ENCODE measurements at places on chromosomes 4 and X. TPM values are rescaled to one million over a fixed set of nuclear protein-coding genes. Genes with fewer than 3 reads are reported as not detected.

- no peak for DNase-seq
- no peaks in the 10 kb centered on the region for H3K36me3 ChIP-seq
- no peak overlapping the region for H3K4me3 ChIP-seq
- no peaks in the 10 kb centered on the region for H3K27me3 ChIP-seq
Measured at GRCh38 chr4:167775375-167775774, 317.0 kb upstream of the ANXA10 start.

DNA sequence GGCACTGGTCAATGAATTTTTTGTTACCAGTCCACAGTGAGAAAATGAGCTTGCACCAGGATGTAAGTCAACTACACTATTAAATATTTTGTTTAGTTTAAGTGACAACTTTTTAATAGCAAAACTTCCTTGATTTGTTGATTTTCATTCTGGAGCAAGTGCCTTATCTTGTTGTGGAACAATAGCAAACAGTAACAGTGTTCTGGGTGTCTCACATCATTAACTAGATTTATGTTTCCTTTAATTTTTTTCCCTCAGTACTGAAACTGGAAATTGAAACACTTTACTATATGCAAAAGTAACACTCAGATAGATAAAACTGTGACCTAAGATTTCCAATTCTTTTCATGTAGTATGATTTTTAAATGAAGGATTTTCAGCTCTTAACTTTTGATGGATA lies 80.1 kb downstream of the GALNT7 start:
- no peak for DNase-seq
- H3K27me3 ChIP-seq: no peaks in the 10 kb centered on the region
- peaks cover 32% of the 10 kb centered on the region for H3K4me1 ChIP-seq

DNA sequence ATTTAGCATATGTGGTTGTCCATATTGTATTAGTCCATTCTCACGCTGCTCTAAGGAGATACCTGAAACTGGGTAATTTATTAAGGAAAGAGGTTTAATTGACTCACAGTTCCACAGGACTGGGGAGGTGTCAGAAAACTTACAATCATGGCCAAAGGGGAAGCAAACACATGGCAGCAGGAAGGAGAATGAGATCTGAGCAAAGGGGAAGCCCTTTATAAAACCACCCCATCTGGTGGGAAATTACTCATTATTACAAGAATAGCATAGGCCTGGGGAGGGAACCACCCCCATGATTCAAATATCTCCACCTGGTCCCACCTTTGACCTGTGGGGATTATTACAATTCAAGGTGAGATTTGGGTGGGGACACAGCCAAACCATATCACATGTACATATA lies 122.6 kb upstream of the ANK2 start:
- H3K4me3 ChIP-seq: no peak overlapping the region
- H3K27me3 ChIP-seq: no peaks in the 10 kb centered on the region
- H3K36me3 ChIP-seq: no peaks in the 10 kb centered on the region
- no peaks in the 10 kb centered on the region for H3K4me1 ChIP-seq
- H3K27ac ChIP-seq: no peak overlapping the region

- H3K36me3 ChIP-seq: no peaks in the 10 kb centered on the region
- H3K27me3 ChIP-seq: no peaks in the 10 kb centered on the region
- DNase-seq: no peak
- H3K27ac ChIP-seq: no peak overlapping the region
- H3K4me1 ChIP-seq: peaks cover 13% of the 10 kb centered on the region
- no peak overlapping the region for H3K4me3 ChIP-seq
Measured at GRCh38 chr4:183411291-183411861, 33.1 kb upstream of the CDKN2AIP start.

- H3K4me1 ChIP-seq: peaks cover 7% of the 10 kb centered on the region
- H3K27me3 ChIP-seq: peaks cover 45% of the 10 kb centered on the region
- no peak overlapping the region for H3K27ac ChIP-seq
- peaks cover 6% of the 10 kb centered on the region for H3K36me3 ChIP-seq
- DNase-seq: no peak
- peak overlapping the region; percentile 40 for H3K4me3 ChIP-seq
Measured at GRCh38 chrX:54921427-54922021, 900 bp downstream of the TRO start.

DNA sequence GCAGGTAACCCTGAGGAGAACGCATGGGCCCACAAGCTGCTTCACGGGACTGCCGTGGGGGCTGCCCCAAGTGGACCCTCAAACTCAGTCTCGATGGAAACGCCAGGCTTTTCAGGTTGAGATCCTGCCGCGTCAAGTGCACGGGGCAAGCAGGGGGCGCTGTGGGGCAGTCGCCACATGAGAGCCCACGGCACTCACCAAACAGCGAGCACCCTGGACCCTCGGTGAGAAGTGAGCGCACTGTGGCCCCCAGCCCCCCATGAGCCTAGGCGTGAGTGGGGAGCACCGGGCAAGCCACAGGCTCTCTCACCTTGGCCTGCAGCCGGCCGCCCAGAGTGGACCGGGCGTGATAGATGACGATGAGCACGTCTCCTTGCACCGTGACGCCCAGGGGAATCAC lies 50.9 kb upstream of the CPLX1 start:
- DNase-seq: no peak
- no peaks in the 10 kb centered on the region for H3K27me3 ChIP-seq
- no peak overlapping the region for H3K4me3 ChIP-seq
- no peak overlapping the region for H3K27ac ChIP-seq
- peaks cover 44% of the 10 kb centered on the region for H3K36me3 ChIP-seq
- H3K4me1 ChIP-seq: no peaks in the 10 kb centered on the region

DNA sequence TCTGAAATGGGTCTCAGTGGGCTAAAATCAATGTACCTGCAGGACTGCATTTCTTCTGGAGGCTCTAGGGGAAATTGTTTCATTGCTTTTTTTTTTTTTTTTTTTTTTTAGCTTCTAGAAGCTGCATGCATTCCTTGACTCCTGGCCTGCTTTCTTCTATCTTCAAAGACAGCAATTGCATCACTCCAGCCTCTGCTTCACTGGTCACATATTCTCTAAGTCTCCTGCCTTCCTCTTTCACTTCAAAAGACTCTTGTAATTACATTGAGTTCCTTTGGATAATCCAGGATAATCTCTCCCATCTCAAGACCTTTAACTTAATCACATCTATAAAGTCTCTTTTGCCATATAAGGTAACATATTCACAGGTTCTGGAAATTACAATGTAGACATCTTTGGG lies 11.3 kb upstream of the PCYT1B start:
- H3K4me3 ChIP-seq: no peak overlapping the region
- no peak overlapping the region for H3K27ac ChIP-seq
- no peaks in the 10 kb centered on the region for H3K36me3 ChIP-seq
- DNase-seq: no peak
- no peaks in the 10 kb centered on the region for H3K4me1 ChIP-seq

- peaks cover 6% of the 10 kb centered on the region for H3K4me1 ChIP-seq
- H3K4me3 ChIP-seq: no peak overlapping the region
- H3K27ac ChIP-seq: no peak overlapping the region
- DNase-seq: peak; percentile 33
Measured at GRCh38 chrX:22159071-22159470, 113.6 kb upstream of the CBLL2 start.

GRCh38 chr4:76892001-76892400 lies 5.9 kb downstream of the SOWAHB start:
- H3K27me3 ChIP-seq: no peaks in the 10 kb centered on the region
- H3K36me3 ChIP-seq: no peaks in the 10 kb centered on the region
- no peak for DNase-seq
- H3K4me1 ChIP-seq: peaks cover 12% of the 10 kb centered on the region

DNA sequence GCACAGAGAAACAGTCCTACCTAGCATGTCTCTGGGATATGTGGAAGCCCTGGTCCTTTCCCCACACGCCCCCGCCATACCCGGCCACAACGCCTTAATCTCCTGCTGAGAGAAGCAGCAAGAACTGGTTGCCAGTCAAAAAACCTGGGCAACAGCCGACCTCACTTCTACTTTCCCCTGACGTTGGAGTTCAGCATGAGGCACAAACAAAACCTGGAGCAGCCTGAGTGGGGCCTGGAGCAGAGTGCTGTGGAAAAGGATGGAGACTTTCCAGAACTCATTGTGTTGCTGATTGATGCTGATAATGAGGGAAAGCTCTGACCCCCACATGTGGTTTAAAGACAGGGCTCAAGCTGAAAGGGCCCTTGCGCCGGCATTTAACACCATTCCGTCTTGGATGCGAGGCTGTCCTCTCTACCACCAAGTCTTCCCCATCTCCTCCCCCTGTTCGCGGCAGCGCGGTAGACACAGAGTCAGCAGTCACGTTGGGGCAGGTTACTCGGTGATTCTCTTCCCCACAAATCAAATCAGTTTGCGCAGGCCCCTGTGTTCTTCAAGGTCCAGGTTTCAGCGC lies 666 bp downstream of the CCDC158 start:
- H3K27me3 ChIP-seq: no peaks in the 10 kb centered on the region
- H3K27ac ChIP-seq: no peak overlapping the region
- H3K4me1 ChIP-seq: no peaks in the 10 kb centered on the region
- no peaks in the 10 kb centered on the region for H3K36me3 ChIP-seq
- no peak for DNase-seq

DNA sequence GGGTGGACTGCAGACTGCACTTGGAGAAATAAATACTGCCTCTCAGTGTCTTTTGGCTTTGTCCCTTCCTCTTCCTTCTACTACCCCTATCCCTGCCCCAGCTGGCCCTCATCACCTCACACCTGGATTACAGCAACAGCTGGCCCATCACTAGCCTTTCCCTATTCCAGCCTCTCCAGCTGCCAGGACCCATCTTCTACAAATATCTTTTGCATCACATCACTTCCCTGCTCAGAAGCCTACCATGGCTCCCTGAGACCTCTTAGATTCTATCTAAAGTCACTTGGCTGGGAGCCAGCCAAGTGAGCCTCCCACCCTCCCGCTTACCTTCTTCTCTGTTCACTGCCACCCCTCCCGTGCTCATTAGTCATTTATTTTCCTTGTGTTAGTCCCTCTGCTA lies 66.8 kb downstream of the TSC22D3 start:
- H3K4me1 ChIP-seq: peaks cover 14% of the 10 kb centered on the region
- no peak for DNase-seq
- H3K36me3 ChIP-seq: peaks cover 31% of the 10 kb centered on the region
- no peak overlapping the region for H3K4me3 ChIP-seq
- H3K27ac ChIP-seq: no peak overlapping the region

DNA sequence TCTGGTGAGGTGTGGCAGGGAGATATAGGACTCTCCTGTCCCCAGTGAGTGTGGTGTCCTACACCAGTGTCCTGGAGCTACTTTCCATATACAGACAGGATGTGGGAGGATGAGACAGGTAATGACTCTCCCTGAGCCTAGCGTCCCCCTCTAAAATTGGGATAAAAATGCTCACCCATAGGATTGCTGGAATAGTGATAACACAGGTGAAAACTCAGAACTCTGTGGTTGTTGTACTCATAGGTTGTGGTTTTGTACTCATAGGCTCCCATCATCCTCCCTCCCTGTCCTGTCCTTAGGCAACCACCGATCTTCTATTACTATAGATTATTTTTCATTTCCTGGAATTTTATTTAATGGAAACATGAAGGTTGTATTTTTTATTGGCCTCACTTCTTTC lies 60.7 kb upstream of the NXF3 start:
- no peak overlapping the region for H3K27ac ChIP-seq
- no peak overlapping the region for H3K4me3 ChIP-seq
- H3K36me3 ChIP-seq: no peaks in the 10 kb centered on the region

DNA sequence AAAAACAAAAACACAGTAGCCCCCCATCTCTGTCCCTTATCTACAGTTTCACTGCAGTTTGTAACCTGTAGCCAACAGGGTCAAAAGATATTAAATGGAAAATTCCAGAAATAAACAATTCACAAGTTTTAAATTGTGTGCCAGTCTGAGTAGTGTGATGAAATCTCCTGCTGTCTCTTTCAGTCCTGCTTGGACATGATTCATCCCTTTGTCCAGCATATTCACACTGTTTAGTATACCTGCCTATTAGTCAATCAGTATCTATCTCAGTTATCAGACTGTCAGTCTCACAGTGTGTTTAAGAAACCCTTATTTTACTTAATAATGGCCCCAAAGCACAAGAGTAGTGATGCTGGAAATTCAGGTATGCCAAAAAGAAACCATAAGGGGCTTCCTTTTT lies 21.9 kb downstream of the CNOT6L start:
- peaks cover 4% of the 10 kb centered on the region for H3K36me3 ChIP-seq
- DNase-seq: peak; percentile 76
- no peak overlapping the region for H3K4me3 ChIP-seq
- H3K27me3 ChIP-seq: no peaks in the 10 kb centered on the region

GRCh38 chrX:17939724-17940123 lies 78.6 kb upstream of the RAI2 start:
- H3K36me3 ChIP-seq: no peaks in the 10 kb centered on the region
- no peak overlapping the region for H3K27ac ChIP-seq
- H3K27me3 ChIP-seq: no peaks in the 10 kb centered on the region

GRCh38 chr4:81745050-81745449 lies 273.3 kb upstream of the RASGEF1B start:
- no peak for DNase-seq
- H3K36me3 ChIP-seq: no peaks in the 10 kb centered on the region
- H3K27ac ChIP-seq: no peak overlapping the region
- no peaks in the 10 kb centered on the region for H3K27me3 ChIP-seq

DNA sequence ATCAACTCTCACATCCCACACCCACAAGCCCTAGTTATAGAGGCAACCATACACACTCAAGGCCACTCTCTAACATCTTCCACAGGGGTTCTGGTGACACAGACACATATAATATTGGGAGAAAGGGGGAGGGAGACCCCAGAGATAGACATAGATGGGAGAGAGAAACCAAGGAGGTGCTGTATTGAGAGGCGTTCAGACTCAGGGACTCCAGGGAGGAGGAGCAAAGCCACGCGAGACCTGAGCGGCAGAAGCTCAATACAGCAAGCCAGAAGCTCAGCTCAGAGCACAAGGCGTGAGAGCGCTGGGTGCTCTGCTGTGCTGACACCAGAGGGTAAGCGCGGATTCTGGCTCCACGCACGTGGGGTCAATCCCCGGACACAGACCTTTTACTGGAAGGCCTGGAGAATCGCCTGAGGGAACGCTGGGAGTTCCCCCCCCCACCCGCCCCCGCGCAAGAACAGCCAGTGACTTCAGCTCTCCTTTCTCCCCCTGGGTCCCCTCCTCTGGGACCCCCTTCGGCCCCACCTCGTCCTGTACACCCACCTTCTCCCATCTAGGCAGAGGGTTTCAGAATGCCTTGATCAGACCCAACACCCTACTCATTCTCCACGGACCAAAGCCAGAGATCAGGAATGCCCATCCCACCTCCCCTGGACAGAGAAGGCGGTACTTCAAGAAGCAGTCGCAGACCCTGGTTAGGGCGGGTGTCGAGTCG lies 8.7 kb downstream of the MSX1 start:
- H3K27me3 ChIP-seq: peaks cover 39% of the 10 kb centered on the region
- DNase-seq: no peak
- H3K27ac ChIP-seq: no peak overlapping the region

DNA sequence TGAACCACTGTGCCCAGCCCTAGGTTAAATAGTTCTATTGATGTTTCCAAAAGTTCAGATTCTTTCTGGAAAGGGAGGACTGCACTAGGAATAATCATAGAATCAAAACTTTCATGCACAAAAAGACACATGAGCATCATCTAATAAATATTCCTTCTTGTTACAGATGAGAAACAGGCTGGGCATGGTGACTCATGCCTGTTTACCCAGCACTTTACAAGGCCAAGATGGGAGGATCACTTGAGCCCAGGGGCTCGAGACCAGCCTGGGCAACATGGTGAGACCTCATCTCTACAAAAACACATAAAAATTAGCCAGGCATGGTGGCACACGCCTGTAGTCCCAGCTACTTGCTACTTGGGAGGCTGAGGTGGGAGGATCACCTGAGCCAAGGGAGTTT lies 27.7 kb downstream of the LARP7 start:
- H3K4me3 ChIP-seq: no peak overlapping the region
- no peaks in the 10 kb centered on the region for H3K4me1 ChIP-seq
- H3K36me3 ChIP-seq: peaks cover 20% of the 10 kb centered on the region
- H3K27ac ChIP-seq: no peak overlapping the region
- DNase-seq: peak; percentile 4

NLRP2B gene
- total RNA-seq: not detected

MAGIX gene
- 0.84 TPM for total RNA-seq

MECP2 gene
- 46.9 TPM for total RNA-seq

MMRN1 gene
- total RNA-seq: not detected

VSIG1 gene
- 1.8 TPM for total RNA-seq

MID1 gene
- 10.0 TPM for total RNA-seq
